ENCODE measurements at places on chromosomes 7 and 10.

GRCh38 chr7:159115601-159116501 is 28.8 kb downstream of the VIPR2 start:
- DNase-seq, result no peak

DNA sequence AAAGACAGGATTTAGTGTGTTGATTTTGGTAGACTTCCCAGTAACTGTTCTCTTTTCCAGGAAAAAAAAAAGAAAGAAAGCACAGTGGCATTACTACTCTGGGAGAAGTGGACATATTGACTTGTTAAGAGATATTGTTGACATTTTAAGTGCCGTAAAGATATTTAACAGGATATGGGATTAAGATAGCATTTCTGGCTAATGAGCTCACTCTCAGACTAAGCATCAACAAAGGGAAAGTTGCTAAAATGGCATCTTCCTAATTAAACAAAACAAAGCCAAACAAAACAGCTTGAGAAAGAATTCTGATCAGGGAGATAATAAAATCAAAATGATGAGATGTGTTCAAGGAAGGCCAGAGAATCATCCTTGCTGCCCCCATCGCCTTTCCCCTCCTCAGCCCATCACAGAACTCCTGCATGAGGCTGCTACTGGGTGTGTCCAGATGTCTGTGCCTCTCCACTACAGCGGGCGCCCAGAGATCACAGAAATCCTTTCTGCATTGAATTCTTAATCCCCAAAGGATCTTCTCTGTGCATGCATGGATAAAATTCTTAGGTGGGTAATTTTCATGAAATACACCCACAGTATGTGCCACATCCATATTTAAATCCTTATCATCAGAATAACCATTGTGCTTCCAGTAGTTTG is 270.5 kb downstream of the POU6F2 start:
- DNase-seq, result no peak

- no peak for DNase-seq
Measured at GRCh38 chr10:17231788-17232187, 3.7 kb downstream of the VIM start.

GRCh38 chr7:53609185-53609584 is 573.8 kb downstream of the POM121L12 start:
- no peak for DNase-seq

DNA sequence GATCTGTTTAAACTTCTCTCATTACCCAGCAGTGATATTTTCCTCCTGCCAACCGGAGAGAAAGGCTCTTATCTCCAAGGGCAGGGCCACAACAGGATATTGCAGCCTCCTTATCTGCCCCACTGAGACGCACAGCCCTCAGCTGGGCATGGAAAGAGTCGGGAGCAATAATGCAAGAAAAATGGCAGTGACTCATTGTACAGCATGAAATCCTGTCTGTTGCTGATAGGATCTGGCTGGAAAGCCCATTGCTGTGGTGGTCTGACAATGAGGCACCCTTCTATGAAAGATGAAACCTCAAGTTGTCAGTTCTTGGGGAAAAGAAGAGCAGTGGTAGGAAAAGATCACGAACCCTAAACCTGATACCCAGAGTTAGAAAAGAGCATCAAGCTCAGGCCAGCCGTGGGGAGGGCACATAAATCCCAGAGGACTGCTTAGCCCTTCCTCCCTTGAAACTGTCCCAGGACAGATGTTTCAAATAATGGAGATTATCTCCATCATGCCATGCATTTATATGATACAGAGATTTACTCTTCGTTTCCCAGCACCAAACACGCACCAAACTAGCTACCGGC is 47.0 kb upstream of the FIGNL1 start:
- DNase-seq, result no peak

DNA sequence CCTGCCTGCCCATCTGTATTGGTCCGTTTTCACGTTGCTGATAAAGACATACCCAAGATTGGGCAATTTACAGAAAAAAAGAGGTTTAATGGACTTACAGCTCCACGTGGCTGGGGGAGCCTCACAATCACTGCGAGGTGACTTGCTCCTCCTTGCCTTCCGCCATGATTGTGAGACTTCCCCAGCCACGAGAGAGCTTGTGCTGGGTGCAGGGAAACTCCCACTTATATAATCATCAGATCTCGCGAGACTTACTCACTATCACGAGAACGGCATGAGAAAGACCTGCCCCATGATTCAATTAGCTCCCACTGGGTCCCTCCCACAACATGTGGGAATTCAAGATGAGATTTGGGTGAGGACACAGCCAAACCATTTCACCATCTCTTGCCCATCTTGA is 111.8 kb downstream of the MYL10 start:
- DNase-seq, result no peak

DNA sequence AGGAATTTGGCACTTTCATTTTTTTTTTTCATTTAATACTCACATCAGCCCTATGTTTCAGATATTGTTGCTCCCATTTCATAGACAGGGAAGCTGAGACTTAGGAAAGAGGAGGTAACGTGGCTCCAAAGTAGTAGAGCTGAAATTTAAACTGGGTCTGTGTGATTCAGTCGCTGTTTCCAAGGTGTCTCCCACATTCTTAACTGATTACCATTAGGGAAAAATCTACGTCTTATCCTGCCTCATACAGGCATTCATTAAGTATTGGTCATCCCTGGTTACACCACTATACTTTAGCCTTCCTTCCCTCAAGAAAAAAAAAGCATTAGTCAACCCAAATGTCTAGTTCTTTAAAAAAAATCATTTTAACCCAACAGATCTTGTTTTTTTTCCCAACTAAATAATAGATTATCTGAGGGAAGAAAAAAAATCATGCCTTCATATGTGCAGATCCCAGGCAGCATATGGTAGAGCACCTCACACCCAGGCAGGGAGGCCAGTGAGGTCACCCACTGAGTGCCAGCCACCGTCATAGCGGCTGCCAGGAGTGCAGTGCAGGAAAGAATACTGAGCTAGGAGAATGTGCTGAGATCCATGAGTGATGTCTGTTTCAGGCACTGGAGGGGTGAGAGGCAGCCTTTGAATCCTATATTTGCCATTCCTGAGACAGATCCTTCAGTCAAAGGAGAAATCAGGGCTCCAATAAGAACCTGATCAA is 59.0 kb upstream of the SORCS3 start:
- no peak for DNase-seq

DNA sequence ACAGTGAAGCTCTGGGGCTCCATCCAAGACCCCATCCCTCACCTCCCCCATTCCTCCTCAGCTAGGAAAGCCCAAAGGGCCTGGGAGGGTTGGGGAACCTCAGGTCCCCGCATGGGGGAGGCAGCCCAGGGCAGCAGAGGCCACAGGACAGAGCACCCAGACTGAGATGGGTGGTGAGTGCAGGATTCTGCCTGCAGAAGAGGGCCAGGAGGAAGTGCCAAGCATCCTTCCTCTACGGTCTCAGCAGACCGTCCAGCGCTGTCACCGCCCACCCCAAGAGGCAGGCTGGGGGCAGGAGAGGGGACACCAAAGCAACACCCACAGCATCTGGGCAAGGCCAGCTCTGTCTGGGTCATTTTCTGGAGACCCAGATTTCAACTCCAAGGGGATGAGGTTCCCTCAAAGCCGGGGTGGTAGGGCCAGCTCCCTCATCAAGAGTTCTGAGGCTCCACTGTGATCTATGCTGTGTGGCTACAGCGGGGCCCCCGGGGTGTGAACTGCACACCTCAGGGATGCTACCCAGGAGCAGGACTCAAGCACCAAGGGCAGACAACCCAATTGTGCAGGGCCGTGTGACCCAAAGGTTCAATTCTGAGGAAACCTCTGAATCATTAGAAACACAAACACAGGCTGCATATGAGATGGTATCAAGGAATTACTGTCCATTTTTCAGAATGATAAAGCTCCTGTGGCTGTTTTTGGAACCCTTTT is 46.8 kb downstream of the CAMK2B start:
- no peak for DNase-seq

GRCh38 chr10:5937016-5937415 is 40.3 kb downstream of the IL15RA start:
- no peak for DNase-seq

- DNase-seq, result no peak
Measured at GRCh38 chr10:74282151-74282847, 131.3 kb downstream of the ADK start.

DNA sequence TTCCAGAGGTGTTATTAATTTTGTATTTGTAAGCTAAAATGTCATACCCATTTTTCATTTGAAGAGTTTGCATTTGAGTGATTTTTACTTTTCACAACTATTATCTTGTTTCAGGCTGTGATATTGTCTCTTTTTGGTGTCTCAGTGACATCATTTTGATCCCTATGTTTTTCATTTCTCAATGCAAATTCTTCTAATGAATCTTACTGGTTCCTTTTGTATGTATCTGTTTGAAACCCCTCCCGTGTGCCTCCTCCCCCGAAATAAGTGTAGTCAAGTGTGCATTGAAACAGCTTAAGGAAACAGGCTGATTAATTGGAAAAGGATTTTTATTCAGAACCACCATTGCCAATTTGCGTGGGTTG is 77.8 kb downstream of the SHH start:
- no peak for DNase-seq

DNA sequence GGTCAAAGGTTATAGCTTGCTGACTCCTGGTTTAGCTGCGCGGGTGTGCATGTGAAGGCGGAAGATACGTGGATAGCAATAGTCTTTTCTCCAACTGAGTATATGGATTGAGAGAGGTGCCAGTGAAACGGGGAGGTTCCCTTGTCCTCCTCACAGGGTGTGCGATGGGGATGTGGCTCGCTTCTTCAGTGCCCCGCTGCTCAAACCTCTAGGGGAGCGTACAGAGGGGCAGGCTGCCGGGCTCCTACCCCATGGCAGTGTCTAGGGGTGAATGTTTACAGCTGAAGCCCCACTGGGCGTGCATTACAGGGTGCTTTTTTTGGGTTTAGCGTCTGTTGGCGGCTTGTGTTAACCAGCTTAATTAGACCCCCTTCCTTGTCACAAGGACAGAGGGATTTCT is 438.5 kb downstream of the CCSER2 start:
- DNase-seq, result no peak

DNA sequence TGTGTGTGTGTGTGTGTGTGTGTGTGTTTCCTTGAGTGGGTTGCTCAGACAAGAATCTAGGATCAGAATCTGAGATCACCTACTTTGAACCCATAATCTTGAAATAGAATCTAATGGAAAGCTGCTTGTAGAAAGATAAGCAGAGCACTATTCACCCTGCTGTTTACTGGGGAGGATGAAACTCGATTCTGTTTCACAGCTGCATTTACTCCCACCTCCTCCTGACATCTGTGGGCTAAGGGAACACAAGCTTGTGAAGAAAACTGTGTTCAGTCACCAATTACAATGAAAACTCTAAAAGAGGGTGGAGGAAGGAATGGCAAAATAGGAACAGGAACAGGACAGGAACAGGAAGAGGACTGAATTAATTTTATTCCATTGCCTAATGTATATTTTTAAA is 269.5 kb downstream of the TSPAN12 start:
- no peak for DNase-seq

- DNase-seq, result no peak
Measured at GRCh38 chr10:71939861-71940474, 24.2 kb upstream of the CHST3 start.

DNA sequence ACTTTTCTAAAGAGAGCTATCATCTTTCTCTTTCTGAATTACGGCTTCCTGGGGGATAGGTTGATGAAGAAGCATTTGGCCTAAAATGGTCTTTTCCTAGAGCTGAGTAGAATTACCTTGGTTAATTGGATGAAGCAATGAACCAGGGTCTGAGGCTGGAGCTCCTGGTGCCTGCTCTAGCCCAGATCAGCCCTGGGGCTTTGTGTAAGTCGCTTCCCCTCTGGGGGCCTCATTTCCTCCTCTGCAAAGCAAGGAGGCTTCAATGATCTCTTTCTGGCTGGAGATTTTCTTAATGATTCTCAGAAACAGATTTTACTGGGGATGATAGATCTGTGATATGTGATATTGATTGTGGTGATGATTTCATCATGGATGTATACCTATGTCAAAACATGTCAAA is 3.5 kb upstream of the CPA2 start:
- no peak for DNase-seq

DNA sequence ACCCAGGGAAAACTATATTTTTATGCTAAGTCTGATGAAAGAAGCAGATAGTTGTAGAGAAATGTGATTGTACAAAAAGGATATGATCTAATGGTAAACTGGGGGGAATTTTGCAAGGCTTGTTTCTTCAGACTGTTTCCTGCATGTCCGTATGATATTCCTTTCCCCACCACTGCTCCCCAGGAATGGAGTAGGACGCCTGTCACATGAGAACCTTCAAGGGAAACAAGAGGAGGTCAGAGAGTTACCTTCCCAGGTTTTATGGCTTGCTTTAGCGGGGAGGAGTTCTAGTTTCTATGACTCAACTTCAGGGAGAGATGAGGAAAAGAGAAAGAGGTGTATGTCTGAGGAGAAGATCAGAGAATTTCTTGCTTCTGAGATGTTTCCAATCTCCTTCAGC is 16.4 kb upstream of the ITPRID1 start:
- DNase-seq, result no peak

GRCh38 chr7:1708596-1709251 is 38.6 kb downstream of the ELFN1 start:
- DNase-seq, result no peak

DNA sequence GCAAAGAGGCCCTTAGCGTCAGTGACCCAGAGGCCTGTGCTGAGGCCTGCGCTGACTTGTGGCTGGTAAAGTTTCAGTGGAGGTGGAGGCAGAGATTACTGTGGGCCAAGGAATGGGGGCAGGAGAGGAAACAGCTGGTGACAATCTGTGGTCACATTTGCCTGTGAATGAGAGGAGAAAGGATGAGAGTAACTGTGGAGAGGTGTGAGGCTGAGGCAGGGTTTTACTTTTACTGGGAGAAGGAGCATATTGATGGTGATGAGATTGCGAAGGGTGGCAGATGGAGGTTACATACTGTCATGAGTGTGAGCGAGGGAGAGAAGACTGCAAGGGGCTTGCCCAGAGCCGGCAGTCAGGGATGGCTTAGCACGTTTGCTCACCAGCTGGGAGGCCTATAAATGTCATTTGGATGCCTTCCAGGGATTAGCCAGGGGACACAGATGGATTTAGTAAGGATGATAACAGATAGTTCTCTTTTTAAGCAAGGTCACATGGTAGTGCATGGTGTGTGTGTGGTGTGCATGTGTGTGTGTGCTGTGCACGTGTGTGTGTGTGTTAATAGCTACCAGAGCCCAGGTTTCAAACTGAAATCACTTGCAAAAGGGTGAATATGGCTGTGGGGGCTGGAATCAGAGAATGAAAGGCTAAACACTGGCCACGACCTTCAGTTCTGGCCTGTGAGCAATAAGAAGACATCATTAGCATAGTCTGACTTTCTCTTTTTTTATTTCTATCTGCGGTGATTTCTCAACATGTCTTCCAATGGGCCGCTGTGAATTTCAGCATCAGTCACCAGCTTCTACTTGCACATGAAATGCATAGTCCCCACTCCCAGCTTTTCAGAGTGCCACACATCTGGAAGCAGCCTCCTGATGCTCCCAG is 291.5 kb upstream of the ZNF32 start:
- DNase-seq, result no peak

DNA sequence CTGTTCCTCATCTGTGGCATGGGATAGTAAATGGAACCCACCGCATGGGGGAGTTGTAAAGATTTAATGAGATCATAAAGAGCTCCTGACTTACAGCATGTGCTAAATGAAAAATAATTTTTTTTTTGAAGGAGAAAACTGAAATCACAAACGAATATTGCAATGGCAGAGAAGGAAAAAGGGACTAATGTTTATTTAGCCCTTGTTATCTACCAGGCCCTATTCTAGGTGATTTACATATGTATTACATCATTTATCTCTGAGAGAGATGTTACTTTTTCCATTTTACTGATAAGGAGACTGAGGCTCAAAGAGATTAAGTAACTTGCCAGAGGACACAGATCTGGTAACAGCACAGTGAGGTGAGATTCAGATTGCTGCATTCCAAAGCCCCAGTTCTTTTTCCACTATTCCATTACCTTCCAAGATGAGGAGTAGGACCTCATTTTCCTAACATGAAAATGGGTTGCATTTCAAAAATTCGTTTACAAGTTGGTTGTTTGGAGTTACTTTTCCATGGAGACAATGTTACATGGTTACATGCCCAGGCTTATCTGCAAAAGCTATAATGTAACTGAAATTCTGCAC is 28.6 kb downstream of the VCL start:
- DNase-seq, result no peak
